ENCODE measurements at places on chromosomes 7 and 10.

DNA sequence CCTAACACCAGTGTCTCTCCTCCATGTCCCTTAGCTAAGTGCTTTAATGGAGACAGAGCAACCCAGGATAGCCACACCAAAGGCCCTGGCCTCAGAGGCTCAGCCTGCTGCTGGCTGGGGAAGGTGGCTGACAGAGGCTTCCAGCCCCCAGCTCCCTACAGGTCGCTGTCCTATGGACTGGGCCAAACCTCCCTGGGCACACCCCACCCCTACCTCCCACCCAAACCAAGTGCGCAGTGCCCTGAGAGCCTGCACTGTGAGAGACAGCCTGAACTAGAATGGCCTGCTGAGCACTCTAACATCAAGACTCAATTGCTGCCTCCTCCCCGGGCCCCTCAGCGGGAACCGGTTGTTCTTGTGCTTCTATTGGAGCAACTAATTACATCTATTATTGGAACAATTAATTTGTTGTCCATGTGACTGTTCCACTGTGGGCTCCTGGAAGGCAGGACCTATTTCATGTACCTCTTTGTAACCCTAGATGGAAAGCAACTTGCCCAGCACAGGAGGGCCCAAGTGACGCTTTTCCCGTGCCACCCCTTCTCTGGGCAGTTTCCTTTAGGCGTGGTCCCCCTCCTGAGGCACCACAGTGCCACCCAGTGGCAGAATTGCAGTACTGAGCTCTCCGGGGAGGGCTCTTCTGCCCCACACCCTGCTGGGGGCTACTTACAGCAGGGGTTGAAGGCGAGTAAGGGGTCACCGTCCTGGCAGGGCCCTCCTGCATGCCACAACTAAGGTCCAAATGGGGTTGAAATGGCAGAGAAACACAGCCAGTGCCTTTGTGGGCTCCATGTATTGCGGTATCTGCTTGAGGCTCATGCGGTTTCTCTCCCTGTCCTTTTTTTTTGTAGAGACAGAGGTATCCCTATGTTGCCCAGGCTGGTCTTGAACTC lies 63.7 kb upstream of the WAPL start:
- peak; percentile 68 for DNase-seq

DNA sequence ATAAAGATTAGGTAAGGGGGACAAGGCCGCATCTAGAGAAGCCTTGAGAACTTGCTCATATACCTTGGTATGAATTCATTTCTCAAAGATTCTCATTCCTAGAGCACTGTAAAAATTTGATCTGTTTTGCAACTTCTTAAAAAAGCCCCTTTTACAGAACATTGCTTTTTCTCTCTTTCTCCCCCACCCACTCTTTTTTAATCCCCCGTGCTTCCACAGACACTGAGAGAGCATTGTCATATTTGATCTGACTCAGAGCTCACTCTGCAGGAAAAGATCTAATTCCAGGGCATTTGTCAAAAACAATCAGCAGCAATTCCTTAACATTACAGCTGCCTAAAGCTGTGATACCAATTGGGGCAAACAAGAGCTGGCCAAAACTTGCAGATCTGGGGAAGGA lies 92.0 kb downstream of the ARHGAP22 start:
- no peak for DNase-seq

GRCh38 chr7:120554960-120555571 lies 282.1 kb downstream of the KCND2 start:
- DNase-seq: peak; percentile 33

DNA sequence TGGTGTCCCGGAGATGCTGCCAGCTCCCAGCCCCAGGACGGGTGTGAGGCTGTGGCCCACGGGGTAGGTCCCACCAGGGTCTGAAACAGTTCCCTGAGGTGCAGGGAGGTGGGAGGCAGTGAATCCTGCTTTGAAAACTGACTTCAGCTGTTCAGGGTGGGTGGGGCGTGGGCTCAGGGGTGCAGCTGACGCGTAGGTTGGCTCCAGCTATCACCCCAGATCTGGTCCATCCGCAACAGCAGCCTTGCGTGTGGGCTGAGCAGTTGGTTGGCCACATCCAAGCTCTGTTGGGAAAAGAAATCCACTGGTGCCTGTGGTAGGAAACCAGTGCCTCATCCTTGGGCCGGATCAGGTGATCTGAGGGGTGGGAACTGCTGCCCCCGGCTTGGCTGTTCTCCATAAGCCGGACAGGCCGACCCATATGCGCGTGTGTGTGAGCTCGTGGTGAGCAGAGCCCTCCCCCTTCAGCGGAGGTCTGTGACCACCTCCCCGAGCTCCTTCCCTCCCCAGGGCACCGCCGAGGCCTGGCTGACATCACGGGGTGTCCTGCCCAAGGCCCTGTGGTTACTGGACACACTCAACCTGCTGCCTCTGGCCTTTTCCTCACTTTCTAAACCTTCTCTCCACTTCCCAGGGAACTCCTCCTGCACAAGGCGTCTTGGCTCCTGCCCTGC lies 15.4 kb upstream of the FAM20C start:
- no peak for DNase-seq

DNA sequence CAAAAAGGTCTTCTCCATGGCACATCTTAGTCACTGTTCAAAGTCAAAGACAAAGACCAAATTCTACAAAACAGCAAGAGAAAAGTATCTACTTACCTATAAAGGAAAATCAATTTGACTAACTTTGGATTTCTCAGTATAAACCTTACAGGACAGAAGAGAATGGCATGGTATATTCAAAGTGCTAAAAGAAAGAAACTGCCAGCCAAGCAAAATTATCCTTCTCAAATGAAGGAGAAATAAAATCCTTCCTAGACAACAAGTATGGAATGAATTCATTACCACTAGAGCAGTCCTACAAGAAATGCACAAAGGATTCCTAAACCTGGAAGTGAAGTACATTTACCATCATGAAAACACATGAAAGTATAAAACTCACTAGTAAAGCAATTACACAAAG lies 235.5 kb downstream of the STK31 start:
- DNase-seq: no peak

DNA sequence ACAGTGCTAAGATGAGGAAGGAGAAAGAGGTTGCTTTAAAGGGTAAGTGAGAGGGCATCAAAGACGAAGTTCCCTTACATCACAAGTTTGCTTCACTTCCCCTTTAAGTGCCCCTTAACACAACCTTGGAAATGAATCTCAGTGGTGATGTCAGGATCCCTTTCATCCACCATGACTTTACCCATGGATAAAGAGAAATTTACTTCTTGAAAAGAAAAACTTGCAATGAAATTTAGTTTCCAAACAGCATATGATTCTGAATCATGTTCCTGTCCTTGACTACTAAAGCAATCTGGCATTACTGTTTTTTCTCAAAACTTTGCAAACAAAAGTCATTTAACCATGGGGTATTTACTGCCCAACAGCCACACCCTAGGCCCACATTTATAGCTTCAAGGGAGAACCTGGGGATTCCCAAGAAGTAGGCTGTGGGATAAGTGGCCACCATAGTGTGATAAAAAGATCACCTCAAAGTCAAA lies 135.9 kb downstream of the ITGB8 start:
- no peak for DNase-seq

- DNase-seq: peak; percentile 74
Observed at GRCh38 chr7:106329971-106330733, 45.4 kb upstream of the NAMPT start.

DNA sequence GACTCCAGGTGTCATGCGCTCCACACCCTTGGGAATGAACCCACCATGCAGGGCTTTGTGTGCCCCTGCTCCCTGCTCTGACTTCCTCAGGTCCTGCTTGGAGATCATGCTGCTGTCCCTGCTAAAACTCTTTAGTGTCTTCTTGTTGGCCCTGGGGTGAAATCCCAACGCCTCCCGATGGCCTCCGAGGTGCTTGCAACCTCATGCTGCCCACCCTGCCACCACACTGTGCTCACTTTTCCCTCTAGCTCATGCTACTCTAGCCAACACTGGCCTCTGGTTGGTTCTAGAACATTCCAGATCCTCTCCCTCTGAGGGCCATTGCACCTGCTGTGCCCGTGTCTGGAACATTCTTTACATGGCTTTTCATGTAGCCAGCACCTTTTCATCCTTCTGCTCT lies 227.7 kb downstream of the ADAM12 start:
- no peak for DNase-seq

DNA sequence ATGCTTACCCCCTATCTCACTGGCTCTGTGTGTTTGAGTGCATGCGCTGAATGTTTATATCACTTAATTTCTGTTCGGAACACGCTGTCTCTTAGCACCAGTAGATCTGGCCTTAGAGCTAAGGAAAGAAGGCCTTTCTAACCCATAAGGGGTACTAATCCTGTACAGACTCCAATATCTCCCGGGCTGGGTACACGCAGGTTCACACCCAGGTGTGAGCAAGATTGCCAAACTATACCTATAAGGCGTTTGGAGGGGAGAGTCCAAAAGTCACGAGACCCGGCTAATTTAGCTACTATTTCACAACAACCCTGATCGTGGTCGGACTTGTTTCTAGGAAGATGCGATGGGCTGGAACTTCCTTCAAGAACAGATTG lies 727 bp upstream of the PDSS1 start:
- no peak for DNase-seq

- DNase-seq: no peak
Observed at GRCh38 chr10:82477776-82478175, 602.8 kb downstream of the NRG3 start.

GRCh38 chr10:26488344-26488743 lies 50.2 kb downstream of the APBB1IP start:
- DNase-seq: peak; percentile 86

All from EL (cell line).